Stimulated activated CD4-positive, alpha-beta T cell treated with anti-CD3 and anti-CD28 coated beads, Interleukin-4, amount 100 ng/mL, for 4 hours (primary cell): ENCODE measurements at places on chromosomes 5 and 9.
A peak's percentile ranks its signal among the peaks of the same experiment; 100 is the strongest.

DNA sequence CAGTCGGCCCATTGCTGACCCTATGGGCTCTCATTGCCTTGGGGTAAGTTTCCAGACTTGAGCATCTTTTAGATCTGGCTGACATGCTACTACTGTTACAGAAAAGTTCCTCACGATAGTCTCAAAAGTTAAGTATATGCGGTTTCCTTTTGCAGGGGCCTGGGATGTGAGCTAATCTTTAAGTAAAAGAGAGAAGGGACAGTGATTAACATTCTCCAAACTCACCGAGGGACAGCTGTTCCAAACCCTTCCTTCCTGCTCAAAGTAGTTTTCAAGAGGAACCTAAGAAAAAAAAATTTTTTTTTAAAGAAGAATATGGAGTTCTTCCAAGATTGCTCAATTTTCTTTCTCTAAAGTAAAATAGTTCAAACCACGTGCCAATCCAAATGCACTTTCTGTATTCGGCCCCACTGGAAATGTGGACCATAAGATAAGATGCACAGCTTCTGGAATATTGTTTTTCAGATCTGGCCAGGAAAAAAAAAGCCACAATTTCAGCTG, 168.0 kb upstream of the SPRY4 start:
- DNase-seq, result no peak

GRCh38 chr9:126700296-126700695, 86.6 kb downstream of the LMX1B start:
- DNase-seq, result no peak

- peak; percentile 6 for DNase-seq
These were observed 577 bp downstream of the TUT7 start for GRCh38 chr9:86353655-86354010.

- no peak for DNase-seq
These were observed 53.9 kb downstream of the RAI14 start for GRCh38 chr5:34709861-34710673.

GRCh38 chr5:140112685-140113179, 1.2 kb upstream of the PURA start:
- DNase-seq, result no peak

DNA sequence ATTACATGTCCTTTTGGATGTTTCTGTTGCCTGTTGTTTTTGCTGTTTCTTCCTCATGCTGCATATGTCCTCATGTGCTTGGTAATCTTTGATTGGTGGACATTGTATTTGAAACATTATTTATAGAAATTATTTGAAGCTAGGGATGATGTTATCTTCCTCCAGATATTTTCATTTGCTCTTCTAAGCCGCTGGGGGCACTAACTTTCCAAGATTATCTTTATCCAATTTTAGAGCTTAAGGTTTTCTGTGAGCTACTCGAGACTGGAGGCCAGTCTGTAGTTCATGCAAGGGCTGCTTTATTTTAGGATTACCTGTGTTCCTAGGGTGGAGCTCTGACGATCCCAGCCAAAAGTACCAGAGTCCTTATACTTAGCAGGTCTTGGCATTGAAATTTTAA, 40.9 kb downstream of the STX17 start:
- DNase-seq, result no peak

DNA sequence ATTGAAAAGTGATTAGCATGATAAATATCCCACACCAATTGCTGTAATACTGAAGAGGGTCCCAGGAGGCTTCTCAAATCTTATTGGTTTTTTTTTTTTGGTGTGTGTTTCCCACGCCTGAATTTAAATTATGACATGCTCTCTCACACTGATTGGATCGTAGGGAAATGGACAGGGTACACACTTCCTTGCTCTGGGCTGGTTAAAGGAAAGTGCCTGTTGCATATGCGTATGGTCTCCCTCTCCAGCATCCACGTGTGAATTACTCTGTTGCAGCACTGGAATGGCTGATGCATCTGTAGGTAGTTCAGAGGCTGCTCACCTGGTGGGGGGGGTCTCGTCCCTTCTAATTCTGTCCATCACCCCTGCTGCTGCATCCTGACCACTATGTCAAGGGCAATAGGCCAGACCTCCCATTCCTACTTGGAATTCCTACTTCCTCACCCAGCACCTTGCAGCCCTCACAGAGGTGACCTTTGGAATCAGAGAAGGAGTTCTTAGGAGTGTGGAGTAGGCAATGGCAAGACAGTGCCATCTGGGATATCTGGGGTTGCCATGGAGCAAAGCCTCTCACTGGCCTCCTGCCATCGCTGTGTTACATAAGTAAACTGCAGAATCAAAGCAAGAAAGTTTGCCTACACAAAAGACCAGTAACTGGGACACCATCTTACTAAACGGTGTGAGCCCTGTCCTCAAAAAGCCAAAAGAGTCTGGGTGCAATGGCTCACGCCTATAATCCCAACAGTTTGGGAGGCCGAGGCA, 71.4 kb upstream of the FBXW11 start:
- no peak for DNase-seq

GRCh38 chr5:122076669-122077365, 1.2 kb downstream of the LOX start:
- DNase-seq, result peak; percentile 20

GRCh38 chr9:127682351-127683136, 24.2 kb upstream of the CFAP157 start:
- no peak for DNase-seq

- no peak for DNase-seq
These were observed 55.9 kb downstream of the OTULIN start for GRCh38 chr5:14720236-14720923.

DNA sequence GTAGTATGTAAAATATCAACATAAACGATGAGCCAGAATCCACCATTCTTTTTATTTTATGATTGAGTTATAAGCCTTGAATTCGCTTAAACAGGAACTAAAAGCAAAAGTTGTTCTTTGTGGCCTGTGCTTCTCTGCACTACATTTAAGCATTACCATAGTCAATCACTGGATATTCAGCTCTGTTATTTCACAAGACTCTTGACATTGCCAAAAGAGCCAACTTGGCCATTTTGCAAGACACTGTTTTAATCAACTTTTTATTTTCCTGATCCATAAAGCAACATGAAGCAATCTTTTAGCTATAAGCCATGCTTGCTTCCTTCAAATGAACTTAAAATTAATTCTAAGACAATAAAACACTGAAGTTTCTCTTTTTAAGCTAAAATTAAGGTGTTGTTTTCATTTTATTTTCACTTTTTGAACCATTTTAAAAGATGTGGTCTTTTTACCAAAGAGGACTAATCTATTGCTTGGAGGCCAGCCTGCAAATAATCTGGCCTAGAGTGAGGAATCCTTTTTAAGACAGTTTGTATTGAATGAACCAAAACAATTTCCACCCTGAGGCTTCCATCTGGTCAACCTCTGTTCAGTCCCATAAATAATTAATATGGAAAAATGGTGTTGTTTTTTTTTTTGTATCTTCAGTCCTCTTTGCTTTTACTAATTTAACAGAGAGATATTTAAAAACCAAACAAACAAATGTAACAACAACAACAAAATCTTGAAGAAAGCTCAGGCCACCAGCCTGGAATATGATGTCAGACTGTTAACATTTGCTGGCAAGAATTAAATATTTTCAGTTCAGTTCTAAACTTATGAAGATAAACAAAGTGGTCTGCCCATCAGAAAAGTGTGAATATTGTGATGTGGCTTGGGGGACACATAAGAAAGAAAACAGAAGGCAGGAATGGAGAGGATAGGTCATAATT, 274.4 kb downstream of the MARCHF11 start:
- no peak for DNase-seq

GRCh38 chr9:99016681-99017387, 73.1 kb downstream of the COL15A1 start:
- DNase-seq, result no peak

GRCh38 chr9:115593587-115594091, 475.7 kb upstream of the TNC start:
- no peak for DNase-seq

- no peak for DNase-seq
These were observed 47.3 kb downstream of the SH3TC2 start for GRCh38 chr5:149015561-149015960.

DNA sequence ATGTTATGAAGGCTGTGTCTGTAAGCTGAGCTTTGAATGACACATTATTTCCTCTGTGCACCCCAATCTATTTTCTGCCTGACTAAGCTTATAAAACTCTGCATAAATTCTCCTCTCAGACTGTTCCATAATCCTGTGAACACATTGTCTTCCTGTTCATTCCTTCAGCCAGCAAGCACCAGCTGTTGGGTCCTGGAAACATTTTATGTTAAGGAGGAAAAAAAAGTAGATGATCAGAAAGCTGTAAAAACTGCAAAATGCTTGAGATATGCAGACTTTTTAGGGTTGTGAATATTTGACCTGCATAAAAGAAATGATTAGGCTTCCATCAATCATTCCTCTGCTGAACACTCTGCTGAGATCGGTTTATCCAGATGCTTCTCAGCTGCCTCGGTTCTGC, 1246.0 kb upstream of the DMAC1 start:
- DNase-seq, result no peak

- DNase-seq, result no peak
These were observed 315.3 kb upstream of the PTGER4 start for GRCh38 chr5:40364441-40364840.

DNA sequence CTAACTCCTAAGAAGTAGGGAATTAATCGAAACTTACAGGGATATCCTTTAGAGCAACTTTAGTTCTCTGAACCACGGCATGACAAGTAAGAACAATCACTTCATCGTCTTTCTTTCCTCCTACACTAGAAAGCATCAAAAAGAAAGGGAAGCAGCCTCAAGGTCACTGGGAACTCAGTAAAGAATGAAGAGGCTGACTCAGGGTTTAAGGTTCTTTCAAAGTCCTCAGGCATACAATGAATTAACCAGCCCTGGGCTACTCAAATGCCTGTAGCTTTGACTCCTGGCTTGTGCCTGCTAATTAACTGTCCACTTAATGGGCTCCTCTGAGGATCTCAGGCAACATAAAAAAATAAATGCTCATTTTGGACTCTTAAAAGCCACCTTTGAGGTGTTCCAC, 102.0 kb downstream of the TRIM32 start:
- DNase-seq, result no peak

GRCh38 chr9:5352637-5353248, 13.1 kb upstream of the RLN1 start:
- DNase-seq, result no peak

DNA sequence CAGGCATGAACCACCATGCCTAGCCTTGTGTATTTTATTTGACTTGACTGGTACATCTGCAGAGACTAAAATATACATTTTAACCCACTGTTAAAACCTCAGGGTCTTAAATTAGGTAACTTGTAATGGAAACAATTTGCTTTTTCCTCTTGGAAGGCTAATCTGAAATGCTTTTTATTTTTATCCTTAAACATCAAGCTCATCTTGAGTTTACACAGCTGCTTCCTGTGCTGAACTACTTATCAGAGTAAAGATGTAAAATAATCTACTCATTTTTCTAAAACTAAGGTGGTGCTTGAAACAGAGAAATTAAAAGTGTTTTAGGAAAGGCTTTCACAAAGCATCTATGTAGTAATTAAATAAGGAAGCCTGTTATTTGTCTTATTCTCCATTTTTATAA, 144.1 kb downstream of the ENTREP1 start:
- DNase-seq, result no peak

DNA sequence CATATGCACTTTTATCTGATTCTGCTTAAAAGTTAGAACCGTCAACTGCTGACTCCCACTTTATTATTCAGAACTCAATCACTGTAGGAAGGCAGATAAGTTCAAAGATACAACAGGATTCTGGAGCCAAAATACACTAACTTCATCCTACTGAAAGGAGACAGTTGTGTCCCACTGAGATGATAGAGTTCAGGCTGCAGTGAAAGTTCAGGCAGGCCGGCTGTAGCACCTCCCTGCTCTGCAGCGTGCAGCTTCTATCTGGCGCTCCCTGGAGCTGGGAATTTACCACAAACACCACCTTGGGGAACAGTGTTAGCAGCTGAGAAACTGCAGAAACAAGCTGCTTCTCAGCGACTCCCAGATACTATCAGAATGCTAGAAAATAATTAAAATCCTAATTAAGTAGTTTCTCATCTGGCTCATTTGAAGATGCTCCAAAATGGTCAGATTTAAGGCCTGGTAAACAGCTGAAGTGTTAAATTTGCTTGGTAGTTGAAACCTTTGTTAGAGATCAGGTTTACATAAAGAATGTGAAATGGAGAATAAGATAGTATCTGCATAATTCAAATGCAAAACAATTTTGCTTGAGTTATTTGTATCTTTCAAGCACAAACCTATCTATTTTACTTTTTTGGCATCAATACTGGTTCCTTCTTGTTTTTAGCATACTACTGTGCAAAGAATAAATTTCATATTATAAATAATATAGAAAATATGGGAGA, 52.3 kb upstream of the CNTLN start:
- no peak for DNase-seq

DNA sequence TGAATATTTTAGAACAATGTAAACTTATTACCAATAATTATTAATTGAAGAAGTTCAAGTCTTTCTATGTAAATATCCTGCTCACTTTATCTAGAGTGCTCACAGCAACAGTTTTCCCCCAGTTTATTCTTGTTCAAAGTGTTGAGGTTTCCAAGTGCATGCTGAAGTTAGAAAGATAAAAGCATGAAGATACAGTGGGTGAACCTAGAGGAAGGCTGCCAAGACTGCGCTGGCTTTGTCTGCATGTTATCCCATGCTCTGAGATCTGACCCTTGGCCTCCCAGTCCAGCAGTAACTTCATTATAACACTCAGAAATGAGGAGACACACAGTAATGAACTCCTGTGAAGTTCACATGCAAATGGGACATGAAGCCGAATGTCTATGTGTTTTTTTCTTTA, 76.0 kb upstream of the PIP5K1B start:
- DNase-seq, result no peak
